NCI-H1092 (cell line): ENCODE measurements at places on chromosomes 6 and 20.

DNA sequence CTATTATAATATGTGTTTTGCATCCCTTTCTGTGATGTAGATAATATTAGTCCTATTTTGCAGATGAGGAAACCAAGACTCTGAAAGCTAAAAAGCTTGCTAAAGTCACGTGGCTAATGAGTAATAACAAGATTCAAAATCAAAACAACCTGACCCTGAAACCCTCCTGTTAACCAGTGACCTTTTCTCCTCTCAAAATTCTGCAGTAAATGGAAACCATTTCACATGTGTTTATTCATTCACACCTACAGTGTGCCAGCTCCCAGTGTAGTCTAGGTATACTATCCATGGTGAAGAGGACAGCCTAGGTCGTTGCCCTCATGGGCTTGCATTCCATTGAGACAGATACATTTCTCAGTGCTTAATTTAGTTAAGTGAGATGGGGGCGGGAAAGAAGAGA is 30.6 kb upstream of the PHACTR2 start:
- DNase-seq, result no peak

DNA sequence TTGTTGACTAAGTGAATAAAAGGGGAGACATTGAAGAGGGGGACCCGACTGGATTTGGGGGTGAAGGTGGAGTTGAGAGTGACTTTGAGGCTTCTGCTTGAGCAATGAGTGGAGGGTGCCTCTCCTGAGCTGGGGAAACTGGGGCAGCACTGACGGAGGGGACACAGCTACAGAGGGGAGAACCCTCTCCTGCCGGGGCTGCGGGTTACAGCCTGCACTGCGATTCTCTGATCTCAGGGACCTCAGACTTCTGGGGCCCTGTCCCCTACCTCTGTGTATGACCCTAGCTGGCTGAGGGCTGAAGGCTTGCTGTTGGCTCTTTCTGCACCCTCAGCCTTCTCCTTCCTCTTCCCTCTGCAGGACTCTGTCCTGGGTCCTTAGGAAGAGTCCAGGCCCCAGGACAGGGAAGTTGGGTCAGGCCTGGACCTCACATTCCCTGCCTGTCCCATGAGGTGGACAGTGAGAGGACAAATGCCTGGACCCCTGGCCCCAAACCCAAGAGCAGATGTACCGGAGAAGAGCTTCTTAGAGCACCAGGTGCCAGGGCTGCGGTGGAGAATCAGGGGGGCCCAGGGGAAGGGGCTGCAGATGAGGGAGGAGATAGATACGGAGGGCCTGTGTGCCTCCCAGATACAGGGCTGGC is 13.7 kb upstream of the FAM110A start:
- DNase-seq, result no peak

GRCh38 chr20:58557733-58558342 is 42.6 kb upstream of the APCDD1L start:
- DNase-seq, result no peak

DNA sequence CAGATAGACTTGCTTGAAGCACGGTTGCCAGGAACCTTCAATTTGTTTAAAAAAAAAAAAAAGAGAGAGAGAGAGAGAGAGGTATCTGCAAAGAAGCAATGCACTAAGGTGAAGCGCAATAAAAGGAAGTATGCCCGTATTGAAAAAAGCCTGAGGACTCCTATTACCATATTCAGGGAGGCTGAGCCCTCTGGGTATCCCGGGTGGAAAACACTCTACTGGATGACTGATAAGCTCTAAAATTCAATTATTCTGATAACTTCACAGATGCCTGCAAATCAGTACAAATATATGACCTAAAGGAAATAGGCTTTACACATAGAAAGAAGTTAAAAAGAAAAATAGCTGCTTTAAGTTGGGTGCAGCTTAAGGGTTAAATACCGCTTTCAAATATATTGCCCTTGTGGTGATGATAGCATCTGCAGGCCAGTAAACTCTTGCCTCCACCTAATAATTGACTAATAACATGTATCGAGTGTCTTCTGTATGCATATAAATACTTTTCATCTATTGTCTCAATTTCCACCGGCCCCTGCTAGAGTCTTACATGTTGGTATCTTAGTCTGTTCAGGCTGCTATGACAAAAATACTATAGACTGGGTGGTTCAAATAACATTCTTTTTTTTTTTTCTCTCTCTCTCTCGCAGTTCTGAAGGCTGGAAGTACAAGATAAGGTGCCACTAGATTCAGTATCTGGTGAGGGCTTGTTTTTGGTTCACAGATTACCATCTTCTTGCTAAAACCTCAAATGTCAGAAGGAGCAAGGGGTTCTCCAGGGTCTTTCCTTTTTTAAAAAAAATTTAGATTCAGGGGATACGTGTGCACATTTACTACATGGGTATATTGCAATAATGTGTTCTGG is 187.4 kb upstream of the JARID2 start:
- no peak for DNase-seq

- no peak for DNase-seq
Observed at GRCh38 chr6:111996144-111996865, 57.6 kb upstream of the CCN6 start.
